Caki2 (cell line): ENCODE measurements at places on chromosomes 7 and 10. TPM values are rescaled to one million over a fixed set of nuclear protein-coding genes. Genes with fewer than 3 reads are reported as not detected.

The GDF2 gene
- not detected in 2 replicates for total RNA-seq

The GRM3 gene
- total RNA-seq = not detected in 2 replicates

The MLLT10 gene
- 18.9 and 30.5 TPM in 2 replicates for total RNA-seq

The PGAM2 gene
- total RNA-seq = not detected in 2 replicates

The ASZ1 gene
- total RNA-seq = not detected in 2 replicates

The GNGT1 gene
- total RNA-seq = not detected in 2 replicates

The TRIM56 gene
- total RNA-seq = 4.1 and 6.8 TPM in 2 replicates

The PWWP2B gene
- total RNA-seq = 5.2 and 14.8 TPM in 2 replicates

The STEAP4 gene
- total RNA-seq = not detected in 2 replicates

The PVRIG gene
- total RNA-seq = 1.4 TPM in 1 of 2 replicates, not detected in the other

The NME8 gene
- not detected in 2 replicates for total RNA-seq

The C7orf57 gene
- 0.26 and 1.6 TPM in 2 replicates for total RNA-seq

The CYP51A1 gene
- total RNA-seq = 44.3 and 53.8 TPM in 2 replicates

The NAPEPLD gene
- total RNA-seq = 8.5 and 13.1 TPM in 2 replicates

The SMKR1 gene
- total RNA-seq = 0.34 TPM in 1 of 2 replicates, not detected in the other

The NXPH1 gene
- total RNA-seq = 0.14 TPM in 1 of 2 replicates, not detected in the other

The ZNF467 gene
- total RNA-seq = 0.41 and 1.4 TPM in 2 replicates

The ADK gene
- 26.5 and 39.8 TPM in 2 replicates for total RNA-seq

The MALRD1 gene
- not detected in 2 replicates for total RNA-seq

The POU6F2 gene
- total RNA-seq = not detected in 2 replicates

The CACNB2 gene
- total RNA-seq = not detected in 2 replicates
